Left forelimb (tissue), 1 donor: ENCODE measurements at places on chromosomes 7 and 10.

DNA sequence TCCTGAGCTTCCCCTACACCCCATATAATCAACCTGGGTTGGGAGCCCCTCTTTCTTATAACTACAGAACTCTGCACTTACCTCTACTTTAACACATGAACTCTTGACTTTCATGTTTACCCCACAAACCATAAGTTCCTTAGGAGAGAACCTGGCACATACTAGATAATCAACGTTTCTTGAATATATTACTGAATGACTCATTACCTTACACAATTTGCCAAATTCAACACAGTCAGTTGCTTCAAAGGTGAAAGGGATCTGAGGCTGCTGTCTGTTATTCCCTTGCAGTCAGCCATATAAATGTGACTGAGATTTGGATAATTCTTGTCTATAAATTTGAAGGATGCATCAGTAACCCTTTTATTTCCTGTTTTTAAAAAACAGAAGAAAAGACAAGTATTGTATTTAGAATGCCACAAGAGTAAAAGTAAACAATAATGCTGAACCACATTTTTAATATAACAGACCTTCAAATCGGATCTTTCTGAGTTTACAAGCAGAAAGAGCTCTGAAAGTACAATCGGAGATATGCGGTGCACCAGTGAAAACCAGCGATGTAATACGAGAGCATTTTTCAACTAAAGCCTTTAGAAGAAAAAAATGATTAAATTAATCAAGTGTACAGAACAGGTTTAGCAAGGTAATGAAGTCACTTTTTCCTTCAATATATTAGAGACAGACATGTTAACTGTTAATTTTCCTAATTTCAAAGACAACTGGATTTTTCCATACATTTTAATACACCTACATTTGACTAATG lies 29.5 kb upstream of the LRRC17 start:
- DNase-seq: no peak

GRCh38 chr10:97991871-97992270 lies 38.5 kb downstream of the CRTAC1 start:
- no peak for DNase-seq

GRCh38 chr7:135743907-135744731 lies 4.5 kb downstream of the FAM180A start:
- no peak for DNase-seq

DNA sequence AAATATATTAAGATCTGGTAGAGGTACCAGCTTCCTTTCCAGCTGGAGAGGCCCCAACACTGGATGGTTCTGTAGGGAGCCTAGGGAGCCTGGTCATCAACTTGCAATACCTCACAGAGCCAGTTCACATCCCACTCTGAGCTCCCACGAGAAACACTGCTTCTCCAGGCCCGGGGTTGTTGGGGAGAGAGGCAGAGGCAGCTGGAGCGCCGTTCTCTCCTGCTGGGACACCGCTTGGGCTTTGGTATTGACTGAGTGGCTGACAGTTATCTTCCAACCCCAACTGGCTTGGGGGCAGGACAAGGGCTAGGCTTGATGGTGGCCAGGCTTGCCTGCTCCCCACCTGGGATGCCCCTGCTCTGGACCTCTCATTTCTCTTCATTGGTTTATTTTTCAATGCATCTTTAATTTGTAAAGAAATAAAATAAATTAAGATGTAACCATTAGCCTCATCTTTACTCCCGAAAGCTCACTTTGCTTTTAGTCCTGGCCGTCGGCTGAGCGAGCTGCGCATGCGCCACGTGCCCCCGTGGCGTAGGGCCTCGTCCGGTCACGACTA lies 10.0 kb upstream of the CHCHD1 start:
- DNase-seq: no peak

- DNase-seq: peak; percentile 64
These were observed 50.8 kb downstream of the ZRANB1 start for GRCh38 chr10:124992462-124993344.

DNA sequence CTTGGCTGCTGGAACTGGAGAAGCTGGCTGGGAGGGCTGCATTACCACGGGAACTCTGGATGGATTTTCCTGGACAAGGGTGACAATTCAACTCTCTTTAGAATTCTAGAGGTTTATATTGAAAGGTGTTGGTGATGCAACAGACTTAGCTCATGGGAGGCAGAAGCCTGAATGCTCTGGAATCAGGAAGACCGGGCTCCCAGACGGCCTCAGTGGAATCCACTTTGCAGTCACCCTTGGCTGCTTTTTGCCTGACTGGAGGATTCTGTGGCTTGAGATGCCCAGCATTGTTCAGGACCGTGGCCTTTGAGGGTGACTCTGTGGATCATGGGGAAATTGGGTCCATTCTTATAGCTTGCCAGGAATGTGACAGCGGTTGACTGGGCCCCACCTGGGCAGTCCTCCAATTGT lies 32.3 kb downstream of the PYROXD2 start:
- DNase-seq: no peak

DNA sequence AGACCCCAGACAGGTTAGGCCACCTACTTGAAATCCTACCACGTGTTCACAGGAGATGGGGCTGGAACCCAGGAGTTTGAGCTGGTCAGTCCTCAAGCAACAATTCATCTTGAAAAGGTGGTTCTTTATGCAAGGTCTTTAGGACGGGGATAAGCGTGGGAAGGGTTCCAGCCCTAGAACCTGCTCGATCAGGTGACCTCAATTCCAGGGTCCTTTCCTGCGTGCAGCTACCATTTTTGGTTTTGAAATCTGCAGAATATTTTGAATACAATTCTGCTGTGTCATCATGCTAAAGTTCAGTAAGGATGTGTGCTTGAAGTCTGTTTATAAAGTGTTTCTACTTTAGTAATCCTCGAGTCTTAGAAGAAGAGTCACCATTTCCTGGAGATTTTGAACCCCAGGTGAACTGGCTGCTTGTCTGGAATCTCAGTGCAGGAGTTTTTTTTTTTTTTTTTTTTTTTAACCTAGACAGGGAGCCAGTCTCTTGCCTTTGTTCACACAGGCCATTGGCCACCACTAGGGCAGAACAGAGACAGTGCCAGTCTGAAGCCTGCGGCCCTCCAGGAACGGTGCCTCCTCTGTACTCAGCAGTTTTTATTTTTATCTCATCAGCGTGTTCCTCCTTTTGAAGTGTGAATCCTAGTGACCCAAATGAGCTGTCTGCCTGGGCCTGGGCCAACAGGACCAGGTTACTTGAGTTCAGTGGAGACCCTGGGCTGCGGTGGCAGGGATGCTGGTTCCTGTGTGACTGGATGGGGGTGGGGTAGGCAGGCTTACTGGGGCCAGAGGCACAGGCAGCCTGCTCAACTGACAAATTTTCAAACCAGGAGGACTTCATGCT lies 54.6 kb downstream of the EEPD1 start:
- DNase-seq: peak; percentile 36

- no peak for DNase-seq
These were observed 48.2 kb upstream of the NFKB2 start for GRCh38 chr10:102347236-102347828.

DNA sequence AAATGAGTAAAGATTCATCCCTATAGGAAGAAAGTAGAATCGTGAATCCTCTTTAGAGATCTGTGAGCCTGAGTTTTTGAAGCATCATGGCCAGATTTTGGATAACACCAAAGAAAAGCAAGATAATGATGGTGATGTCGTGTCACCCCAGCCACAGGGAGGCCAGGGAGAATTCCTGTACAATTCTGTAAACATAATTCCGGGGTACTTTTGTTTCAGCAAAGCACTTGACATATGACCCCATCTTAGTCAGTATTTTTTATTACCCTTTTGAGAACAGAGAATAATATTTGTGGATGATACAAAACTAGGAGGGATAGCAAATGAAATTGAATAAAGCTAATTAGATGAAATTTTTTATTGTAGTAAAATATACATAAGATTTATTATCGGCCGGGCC lies 33.8 kb downstream of the NACAD start:
- DNase-seq: no peak

DNA sequence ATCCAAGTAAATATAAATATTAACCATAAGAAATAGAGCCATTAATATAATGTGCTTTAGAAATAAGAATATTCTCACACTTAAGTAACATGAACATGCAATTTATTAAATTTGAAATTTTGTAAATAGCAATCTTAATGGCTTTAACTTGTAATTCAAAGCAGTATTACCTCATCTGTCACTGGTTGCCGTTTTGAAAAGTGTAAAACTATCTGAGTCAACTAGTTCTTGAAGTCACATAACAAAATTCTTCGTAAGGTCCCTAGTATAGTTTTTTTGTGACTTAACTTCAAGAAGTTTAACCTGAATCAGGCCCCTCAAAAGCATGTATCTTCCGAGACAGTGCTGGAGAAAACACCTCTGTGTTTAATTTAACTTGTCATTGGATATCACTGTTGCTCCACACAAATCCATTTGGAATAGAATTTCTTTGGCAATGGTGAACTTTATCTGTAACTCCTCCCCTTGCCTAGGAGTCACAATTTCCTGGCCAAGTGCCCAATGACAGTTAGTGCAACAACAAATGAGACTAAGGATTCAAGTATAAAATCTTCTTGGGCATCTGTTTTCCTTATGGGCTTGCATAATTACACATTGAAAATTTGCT lies 47.1 kb downstream of the NT5C2 start:
- no peak for DNase-seq

DNA sequence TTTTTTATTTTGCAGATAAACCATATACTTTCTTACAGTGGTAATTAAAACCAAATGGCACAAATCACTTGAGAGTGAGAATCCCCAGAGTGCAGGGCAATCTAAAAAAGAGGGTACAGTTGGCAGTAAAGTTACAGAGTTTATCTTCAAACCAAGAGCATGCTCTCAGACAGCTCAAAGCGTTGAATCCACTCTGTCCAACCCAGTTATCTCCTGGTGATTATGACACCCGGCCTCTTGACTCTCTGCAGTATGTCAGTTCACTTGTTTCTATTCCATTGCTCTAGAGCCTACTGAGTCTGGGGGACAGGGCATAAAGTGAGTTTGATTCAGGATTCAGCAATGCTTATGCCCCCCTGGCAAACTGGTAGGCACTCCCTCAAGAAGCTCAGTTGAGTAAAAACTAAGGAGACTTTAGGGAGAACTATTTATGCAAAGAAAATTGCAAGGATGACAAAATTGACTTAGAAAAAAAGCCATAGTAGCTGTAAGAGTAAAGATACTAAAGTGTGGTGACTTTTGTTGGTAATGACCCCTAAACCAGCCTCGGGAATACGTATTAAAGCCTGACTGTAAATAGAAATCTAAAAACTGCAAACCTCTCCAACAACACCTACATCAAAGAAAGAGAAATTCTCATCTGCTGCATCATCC lies 55.5 kb downstream of the COL1A2 start:
- DNase-seq: no peak

GRCh38 chr7:35329026-35329425 lies 75.1 kb upstream of the TBX20 start:
- DNase-seq: no peak

DNA sequence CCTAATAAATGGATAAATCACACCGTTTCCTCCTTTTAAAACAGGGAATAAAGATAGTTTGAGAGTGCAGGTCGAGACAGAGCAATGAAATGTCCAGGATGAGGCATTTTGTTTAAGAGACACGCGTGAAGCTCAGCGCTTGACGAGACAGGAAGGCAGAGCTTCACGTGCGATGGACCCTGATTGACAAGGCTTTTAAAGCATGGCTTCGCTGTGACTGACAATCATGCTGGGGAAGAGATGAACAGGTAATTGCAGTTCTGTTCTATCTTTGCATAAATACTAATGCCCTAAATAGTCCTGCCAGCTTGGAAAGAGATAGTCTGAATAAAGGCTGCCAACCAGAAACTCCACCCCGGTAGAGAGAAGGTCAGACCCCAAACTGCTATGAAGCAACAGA lies 442.3 kb upstream of the PFKP start:
- DNase-seq: no peak

- DNase-seq: no peak
These were observed 199.7 kb downstream of the IMMP2L start for GRCh38 chr7:111362506-111363054.

GRCh38 chr10:113232928-113233511 lies 283.0 kb downstream of the TCF7L2 start:
- no peak for DNase-seq

DNA sequence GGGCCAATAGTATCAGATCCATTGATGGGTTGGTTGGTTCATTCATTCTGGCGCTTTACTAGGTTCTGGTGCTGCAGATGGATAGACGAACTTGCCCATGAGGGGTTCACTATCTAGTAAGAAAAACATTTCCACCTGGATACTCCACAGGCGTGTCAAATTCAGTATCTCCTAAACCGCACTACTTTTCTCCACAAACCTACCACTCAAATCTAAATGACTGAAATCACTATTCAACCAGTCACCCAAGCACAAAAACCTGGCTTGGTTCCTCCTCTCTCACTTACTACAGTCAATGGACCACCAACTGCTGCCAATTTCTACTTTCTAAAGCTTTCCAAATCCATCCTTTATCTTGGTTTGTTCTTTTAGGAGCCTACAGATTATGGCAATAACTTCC lies 572 bp downstream of the AGK start:
- DNase-seq: no peak

DNA sequence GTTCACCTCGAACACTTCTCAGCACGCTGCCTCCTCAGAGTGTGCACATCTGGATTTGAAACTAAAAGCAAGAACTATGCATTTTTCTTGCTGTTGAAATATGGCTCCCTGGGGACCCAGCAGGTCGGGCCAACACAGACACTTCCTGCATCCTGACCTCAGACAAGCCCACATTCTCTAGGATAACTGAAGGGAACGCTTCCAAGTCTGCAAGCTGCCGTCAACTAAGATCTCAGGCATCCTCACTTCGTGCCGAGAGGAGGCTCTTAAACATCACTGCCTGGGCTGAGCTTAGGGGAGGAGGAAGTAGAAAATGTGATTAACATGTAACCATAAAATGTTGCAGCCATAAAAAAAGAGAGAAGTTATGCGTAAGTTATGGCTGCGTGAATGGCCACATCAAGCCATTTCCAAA lies 65.5 kb downstream of the PYROXD2 start:
- peak; percentile 81 for DNase-seq

DNA sequence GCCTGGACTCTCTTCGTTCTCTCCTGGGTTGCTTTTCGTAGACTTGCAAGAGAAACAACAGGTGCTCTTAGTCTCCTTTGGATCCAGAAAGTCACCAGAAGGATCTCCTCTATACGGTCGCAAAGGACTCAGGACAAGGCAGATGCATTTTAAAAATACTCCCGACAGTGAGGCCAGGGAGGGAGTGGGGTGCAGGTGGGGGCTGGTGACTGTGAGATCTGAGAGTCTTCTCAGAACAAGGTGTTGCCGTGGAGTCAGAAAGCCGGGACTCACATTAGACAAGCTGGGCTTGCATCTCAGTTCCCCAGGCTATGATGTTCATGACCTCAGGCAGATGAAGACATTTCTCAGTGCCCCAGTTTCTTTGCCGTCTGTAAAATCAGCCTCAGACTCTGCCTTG lies 507.2 kb downstream of the TCERG1L start:
- DNase-seq: no peak
